ENCODE measurements at places on chromosomes 7 and 10.

DNA sequence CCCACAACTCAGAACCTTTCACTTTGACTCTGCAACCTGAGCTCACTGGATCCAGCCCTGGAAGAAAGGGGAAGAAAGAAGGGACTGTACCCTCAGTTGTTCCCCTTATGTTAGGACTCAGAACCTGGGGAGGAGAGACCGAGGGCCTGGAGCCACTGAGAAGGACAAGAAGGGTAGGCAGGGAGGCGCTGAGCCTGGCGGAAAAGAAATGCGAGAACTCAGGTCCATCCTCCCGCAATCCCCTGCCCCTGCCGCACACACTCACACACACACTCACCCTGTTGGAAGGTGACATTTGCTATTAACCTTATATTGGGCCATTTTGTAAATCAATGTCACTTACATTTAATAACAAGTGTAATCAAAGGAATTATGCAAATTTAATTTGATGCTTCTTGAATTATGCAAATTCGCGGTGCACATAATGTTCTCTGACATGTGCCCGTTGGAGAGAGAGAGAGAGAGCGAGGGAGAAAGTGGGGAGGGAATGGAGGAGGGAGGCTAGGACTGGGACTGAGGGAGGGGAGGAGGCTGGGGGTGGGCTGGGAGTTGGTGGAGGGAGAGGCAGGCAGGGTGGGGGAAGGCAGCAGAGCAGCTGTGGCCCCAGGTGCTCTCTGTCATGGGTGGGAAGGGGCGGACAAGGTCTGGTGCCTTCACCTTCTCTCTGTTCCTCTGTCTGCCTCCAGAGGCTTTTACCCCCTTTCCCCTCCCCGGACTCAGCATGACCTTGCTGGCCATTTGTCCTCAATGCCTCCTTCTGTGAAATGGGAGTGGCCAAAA lies 99.6 kb upstream of the PAX2 start:
- DNase-seq, result no peak

DNA sequence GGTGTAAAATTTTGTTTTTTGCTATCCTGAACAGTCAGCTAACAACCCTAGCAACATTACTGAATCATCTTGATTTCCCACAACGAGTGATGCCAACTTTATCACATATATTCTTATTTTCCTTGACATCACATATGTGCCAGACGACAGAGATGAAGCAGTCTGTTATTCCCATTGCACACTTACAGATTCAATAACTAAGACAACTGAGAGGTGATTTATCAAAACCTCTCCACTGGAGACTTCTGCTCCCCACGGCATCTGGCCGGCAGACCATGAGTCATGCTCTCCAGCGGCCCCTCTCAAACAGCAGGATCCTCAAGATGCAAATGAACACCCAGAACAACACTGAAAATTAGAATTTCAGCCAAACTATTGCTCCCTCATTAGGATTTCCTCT lies 57.1 kb downstream of the AMPH start:
- DNase-seq, result no peak

DNA sequence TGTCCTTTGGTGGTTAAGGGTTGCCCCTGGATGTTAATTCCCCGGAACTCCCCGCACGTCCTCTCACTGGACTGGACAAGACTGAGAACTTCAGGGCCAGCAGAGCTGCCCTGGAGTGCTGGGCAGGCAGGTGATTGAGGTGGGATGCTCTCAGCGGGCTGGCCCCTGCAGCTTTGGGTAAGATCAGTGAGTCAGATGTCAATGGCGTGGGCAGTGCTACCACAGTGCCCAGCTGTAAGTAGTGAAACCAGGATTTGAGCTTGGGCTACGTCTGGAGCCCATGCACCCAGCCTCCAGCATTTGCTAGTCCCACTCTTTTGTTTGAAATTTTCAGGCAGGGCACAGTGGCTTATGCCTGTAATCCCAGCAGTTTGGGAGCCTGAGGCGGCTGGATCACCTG lies 6.7 kb upstream of the SEPHS1 start:
- no peak for DNase-seq

- DNase-seq, result peak; percentile 48
Measured at GRCh38 chr7:42690794-42691639, 220.9 kb downstream of the C7orf25 start.

GRCh38 chr7:134777470-134777869 lies 2.0 kb upstream of the CALD1 start:
- peak; percentile 42 for DNase-seq

- DNase-seq, result peak; percentile 43
Measured at GRCh38 chr10:79266084-79266483, 81.2 kb upstream of the PPIF start.

GRCh38 chr10:115957786-115958442 lies 315.1 kb downstream of the GFRA1 start:
- no peak for DNase-seq

GRCh38 chr10:16234916-16235315 lies 201.9 kb upstream of the PTER start:
- no peak for DNase-seq

- peak; percentile 32 for DNase-seq
Measured at GRCh38 chr7:24290004-24290641, 6.1 kb downstream of the NPY start.

- DNase-seq, result peak; percentile 36
Measured at GRCh38 chr7:137694405-137694804, 152.4 kb downstream of the DGKI start.

DNA sequence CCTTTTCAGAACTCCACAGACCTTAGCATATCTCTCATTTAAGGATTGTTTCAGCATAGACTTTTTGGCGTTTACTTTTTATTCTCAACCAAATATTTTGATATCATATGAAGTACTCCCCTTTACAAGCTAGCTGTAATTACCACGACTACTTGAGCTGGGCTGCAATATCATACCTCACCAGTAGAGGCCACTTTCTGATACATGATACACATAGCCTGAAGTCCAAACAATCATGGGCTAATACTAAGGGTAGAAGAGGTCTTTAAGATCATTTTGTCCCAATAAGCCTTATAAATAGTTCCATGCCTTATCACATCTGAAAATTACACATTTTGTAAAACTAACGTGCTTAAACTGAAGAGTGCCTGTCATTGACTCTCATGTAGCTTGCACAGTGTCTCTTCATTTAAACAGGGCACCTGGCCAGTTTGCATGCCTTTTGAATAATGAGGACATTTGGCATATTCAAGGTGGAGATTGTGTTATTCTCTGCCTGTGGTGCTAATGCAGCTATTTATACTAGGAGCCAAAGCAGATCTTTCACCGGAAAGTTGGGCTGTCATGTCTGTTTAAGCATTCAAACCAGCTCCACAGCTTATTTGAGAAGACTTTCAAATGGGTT lies 403.7 kb upstream of the ZMIZ1 start:
- peak; percentile 74 for DNase-seq

GRCh38 chr7:106277976-106278375 lies 6.8 kb downstream of the NAMPT start:
- DNase-seq, result peak; percentile 31

DNA sequence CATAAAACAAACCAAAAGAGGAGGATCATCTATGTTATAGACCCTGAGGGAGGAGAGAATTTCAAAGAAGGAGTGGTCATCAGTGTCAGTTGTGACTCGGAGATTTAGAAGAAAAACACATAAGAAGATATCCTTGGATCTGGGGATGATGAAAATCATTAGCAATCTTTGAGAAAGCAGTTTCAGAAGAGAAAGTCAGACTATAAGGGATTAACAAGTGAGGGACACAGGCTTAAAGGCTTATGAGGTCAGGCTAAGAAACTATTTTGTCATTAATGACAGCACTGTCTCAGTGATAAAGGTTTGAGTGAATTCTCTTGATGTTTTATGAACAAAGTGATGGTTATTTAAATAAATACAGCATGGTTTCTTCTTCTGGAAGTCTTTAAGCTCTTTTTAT lies 6.1 kb upstream of the GPR85 start:
- DNase-seq, result no peak

GRCh38 chr7:5283421-5284303 lies 919 bp downstream of the SLC29A4 start:
- no peak for DNase-seq

DNA sequence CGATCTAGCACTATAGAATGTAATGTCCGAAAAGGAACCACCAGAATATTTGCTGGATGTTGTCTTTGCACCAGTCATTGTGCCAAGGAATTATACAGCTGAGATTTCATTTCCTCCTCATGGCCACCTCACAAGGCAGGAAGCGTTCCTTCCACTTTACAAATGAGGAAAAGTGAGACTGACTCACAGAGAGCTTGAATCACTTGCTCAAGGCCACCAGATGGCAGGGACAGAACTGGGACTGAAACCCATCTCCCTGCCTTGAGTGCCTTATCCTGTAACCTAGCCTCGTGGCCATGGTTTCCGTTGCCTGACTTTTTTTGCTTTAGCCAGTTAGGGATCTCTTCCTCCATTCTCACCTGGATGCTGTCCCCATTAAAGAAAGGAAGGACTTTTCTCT lies 44.7 kb upstream of the PDZD8 start:
- peak; percentile 55 for DNase-seq

DNA sequence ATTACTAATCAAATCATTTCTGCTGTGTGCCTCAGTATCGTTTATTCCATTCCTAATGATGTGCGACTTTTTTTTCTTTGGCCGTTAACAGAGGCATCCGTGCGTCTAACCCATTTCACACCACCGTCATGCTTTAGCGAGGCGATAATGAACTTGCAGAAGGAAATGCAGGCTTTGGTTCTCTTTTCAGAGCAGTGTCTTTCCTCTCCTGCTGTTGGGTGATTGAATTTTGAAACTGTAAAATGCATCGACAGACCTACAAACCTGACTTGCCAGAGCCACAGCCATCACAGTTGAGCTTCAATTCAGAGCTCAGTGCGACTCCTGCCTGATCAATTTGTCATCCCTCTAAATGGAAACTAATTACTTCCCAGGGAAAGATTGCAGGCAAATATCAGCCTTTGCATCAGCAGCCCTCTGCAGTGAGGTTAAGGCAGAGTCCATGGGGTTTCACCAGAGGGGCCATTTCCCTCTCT lies 486.0 kb upstream of the GALNT17 start:
- DNase-seq, result no peak

DNA sequence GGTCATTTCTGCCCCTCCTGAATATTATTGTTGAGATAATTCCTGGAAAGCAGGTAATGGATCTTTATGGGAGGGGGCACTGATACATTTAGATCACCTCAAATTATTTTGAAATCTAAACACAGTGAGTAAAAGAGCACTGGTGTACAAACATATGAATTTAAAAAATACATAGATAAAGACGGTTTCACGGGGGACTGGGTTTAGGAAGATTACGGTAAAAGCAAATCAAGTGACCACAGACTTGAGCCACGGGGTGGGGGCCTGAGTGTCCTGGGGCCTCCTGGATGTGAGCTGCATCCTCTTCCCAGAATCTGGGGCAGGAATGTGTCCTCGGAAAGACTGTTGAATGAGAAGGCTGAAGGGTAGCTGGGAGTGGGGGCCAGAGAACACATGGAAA lies 219.1 kb upstream of the KLF6 start:
- no peak for DNase-seq

DNA sequence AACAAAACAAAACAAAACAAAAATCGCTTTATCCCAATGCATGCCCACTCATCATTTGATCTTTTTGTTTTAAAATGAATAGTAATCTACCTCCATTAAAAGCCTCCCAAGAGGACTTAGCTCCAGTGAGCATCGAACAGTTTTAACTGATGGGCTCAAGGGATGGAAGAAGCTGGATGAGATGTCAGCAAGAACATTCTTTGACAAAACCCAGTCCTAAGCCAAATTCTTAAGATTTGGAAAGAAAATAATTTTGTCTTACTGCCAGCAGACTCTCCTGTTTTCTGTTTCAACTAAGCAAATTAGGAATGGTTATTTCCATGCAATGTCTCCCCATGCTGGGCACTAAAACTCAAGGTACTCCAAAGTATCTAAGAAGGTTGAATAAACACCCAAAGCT lies 127.3 kb downstream of the RNLS start:
- no peak for DNase-seq

- DNase-seq, result no peak
Measured at GRCh38 chr7:99898023-99898357, 21.2 kb upstream of the OR2AE1 start.

GRCh38 chr7:49279891-49280290 lies 355.5 kb downstream of the CDC14C start:
- no peak for DNase-seq

Data from dermis blood vessel endothelial cell (primary cell).